ENCODE measurements at places on chromosomes 1 and 21.
A peak's percentile ranks its signal among the peaks of the same experiment; 100 is the strongest.

GRCh38 chr1:87051965-87052364, 137.5 kb downstream of the HS2ST1 start:
- DNase-seq, result no peak

DNA sequence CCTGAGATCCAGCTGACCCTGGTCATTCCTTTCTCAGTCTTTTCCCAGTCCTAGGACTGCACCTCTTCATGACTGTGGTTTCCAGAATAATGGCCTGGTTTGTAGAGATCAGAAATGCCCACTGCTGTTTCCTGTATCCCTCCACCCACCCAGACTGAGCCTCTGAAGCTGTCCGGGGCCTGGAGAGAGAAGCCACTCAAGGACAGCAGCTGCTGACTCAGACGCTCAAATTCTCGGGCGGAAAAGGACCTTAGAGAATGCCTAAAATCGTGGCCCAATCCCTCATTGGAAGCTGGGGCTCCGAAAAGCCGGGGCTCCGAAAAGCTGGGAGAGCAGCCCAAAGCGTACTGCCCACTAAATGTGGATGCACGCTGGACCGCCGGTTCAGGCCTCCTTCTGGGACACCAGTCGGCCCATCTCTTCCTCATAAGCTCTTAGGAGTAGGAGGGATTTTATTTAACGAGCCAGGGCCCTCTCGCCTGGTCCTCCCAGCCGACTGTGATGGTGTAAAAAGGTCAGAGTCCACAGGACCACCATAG, 7.8 kb upstream of the GPR61 start:
- DNase-seq, result no peak

DNA sequence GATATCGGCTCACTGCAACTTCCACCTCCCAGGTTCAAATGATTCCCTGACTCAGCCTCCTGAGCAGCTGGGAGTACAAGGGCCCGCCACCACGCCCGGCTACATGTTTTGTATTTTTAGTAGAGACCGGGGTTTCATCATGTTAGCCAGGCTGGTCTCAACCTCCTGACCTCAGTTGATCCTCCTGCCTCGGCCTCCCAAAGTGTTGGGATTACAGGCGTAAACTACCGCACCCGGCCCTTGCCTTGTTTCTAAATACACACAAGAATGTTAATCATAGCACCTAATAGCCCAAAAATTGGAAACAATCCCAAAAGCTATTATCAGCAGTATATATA, 1.2 kb upstream of the MSTO1 start:
- no peak for DNase-seq

DNA sequence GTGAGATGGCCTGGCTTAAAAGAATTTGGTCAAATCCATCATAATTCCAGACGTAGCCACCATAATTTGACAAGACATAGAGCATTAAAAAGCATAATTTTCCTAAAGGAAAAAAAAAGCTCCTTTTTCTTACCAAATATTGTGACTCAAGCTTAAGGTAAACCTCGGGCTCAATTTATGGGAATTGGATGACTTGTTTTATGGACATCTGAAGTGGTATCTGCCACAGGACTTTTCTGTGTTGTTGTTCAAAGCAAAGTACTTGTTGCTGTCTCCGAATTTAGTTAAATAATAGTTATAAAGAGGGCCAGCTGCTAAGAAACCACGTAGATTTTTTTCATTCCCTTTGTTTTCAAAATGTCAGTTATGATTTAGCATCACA, 1.1 kb downstream of the MPZL1 start:
- DNase-seq, result no peak

GRCh38 chr1:108200687-108201051, 526 bp upstream of the SLC25A24 start:
- peak; percentile 53 for DNase-seq

GRCh38 chr21:30194701-30195299, 21.1 kb downstream of the CLDN8 start:
- DNase-seq, result peak; percentile 35

- DNase-seq, result peak; percentile 34
These were observed 31.8 kb downstream of the SDCCAG8 start for GRCh38 chr1:243287652-243288051.

- no peak for DNase-seq
These were observed 133.7 kb upstream of the RUNX3 start for GRCh38 chr1:25063591-25064416.

GRCh38 chr1:179016706-179017382, 8.8 kb upstream of the FAM20B start:
- peak; percentile 76 for DNase-seq

DNA sequence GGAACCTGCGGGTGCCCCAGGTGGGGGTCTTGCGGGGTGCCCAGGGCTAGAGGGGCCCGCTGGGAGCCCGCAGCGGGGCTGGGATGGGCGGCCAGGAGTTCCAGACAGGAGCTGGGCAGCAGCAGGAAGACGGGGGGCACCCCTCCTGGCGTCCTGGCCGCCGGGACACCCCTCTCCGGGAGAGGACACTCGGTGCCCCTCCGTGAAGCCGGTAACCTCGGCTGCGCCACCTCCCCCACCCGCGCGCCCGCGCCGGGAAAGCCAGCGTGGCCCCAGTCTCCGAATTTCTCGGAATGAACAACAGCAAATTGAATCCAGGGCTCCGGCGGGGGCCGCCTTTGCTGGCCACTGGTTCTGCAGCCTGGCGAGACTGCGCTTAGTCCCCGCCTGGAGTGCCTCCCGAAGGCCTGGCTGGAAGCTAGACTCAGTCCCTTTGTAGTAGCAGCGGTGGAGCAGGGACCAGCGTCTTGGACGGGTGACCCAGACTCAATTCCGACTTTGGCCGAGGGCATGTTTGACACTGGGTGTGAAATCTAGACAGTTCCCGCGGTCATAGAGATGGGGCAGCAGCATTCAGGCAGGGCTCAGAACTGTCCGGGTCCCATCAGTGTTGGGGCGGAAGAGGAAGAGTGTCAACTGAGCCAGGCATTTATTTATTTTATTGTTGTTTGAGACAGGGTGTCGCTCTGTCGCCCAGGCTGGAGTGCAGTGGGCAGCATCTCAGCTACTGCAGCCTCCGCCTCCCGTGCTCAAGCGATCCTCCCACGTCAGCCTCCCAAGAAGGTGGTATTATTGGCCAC, 773 bp downstream of the IFNGR2 start:
- DNase-seq, result peak; percentile 66

GRCh38 chr1:29029667-29030066, 94.0 kb downstream of the TMEM200B start:
- DNase-seq, result no peak

DNA sequence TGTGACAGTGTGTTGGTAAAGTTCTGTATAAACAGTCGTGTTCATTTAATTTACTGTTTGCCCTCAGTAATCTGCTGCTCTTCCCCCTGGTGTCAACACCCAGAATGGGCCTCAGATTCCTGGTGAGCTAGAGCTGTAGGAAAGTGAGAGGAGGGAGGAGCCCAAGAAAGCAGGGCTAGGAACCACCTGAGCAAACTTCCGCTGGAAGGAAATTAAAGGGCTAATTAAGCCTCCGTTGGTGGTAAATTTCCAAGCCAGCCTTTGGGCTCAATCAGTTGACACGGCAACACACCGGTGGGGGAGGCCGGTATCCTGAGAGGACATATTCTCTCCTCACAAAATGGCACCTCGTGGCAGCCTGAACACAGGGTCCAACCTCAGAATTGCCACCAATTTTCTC, 32.9 kb downstream of the RAB3B start:
- no peak for DNase-seq

- DNase-seq, result no peak
These were observed 118.2 kb downstream of the ODF2L start for GRCh38 chr1:86277936-86278335.

DNA sequence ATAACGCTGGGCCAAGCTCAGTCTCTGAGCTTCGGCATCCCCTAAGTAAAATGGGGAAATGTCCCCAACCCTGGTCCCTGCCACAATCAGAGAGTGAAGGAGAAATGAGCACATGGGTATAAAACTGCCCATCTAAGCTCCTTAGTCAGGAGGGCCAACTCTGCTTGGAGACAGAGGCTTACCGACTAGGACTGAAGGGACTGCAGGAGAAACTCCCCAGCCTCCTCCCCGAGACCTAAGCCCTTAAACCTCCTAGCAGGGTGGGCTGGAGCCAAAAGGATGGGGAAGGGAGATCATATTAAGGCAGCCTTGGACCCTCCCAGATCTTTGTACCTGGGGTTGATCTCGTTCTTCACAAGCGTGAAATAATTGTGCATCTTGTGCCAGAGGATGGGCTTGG, 5.5 kb downstream of the ETNK2 start:
- no peak for DNase-seq

DNA sequence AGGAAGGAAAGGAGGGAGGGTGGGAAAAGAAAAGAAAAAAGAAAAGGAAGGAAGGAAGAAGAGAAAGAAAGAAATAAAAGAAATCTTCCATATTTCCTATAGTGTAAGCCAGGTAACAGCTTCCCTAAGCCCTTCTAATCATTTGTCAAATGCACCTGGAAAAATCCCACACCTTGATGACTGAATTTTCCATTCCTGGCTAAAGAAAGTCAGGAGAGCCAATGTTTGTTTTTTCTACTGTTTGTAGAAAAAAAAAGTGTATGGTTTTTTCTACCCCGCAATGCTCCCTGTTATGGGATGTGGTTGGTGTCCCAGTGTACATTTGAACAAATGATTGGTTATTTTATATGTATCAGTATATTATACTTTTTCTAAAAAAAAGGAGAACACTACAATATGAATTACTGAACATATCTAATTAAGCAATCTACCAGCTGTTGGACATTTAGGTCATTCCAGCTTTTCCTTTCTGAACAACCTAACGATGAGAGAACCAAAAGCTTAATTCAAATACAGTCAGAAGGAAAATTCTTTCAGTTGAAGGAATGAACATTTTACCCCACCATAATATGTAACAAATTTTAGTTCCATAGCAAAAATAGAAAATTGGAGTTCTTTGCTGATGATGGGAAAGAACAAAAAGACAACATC, 355.0 kb downstream of the SETD4 start:
- DNase-seq, result no peak

DNA sequence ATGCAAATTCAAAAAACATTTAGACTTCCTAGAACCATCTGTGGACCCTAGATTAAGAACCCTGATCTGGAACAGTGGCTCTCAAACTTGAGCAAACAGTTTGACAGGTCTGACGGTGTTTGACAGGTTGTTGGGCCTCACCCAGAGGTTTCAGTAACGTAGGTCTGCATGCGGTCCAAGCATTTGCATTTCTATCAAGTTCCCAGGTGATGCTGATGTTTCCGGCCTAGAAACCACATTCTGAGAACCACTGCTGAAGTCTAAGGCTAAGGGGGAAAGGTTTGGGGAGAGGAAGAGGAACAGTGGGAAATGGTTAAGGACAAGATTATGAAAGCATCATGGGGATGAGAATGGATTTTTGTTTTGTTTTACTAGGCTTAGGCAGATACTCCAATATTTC, 48.6 kb downstream of the MDM4 start:
- no peak for DNase-seq

DNA sequence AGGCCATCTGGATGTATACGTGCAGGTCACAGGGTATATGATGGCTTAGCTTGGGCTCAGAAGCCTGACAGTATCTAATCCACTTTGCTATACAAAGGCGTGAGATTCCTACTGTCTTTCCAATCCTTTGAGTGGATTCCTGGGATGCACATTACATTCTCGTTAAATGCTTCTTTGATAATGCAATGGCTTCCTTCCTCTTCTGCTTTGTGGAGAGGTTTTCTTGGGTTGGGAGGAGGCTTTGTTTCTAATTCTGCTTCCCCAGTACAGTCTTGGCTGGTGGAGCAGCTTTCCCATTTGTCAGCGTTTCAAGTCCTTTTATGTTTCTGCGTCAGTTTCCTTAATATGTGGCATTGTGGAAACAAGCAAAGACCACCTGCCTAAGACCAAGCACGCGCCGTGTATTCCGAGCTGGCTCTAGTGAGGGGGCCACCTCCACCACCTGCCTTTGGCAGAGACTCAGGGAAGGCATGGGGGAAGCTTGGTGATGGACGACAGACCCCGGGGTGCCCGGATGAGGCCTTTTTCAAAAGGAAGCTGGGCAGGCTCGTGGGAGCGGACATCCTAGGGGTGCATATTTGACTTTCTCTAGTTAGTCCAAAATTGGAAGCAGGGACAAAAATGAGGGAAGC, 72.7 kb downstream of the WDR4 start:
- DNase-seq, result no peak

DNA sequence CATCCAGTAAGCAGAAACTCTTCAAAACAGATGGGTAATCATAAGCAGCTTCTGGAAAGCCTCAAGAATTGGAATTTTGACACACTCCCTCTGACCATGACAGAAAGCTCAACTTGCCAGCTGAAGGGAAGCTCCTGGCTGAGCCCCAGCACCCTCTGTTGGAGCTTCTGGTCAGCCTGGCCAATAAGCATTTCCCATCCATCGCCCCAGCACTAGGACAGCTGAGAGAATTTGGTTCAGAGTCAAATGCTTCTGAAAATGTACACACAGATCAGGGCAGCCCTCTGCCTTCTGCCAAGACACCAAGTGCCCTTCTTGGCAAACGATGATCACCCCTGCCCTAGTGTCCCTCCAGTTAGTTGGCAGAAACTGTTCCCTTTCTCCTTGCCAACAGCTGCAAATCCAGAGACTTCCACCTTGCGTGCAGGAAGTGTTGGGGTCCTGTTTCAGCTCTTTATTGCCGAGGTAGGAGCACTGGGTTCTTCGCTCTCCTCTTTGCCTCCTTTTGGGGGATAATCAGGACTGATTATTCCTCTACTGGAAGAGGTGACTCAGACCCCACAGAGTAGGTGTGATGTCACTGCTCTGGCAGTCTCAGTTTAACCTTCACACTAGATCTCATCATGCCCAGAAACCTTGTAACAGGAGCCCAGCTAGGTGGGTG, 11.9 kb downstream of the PIGV start:
- DNase-seq, result peak; percentile 75

- DNase-seq, result no peak
These were observed 78.7 kb upstream of the ATP1B1 start for GRCh38 chr1:169027607-169028320.

DNA sequence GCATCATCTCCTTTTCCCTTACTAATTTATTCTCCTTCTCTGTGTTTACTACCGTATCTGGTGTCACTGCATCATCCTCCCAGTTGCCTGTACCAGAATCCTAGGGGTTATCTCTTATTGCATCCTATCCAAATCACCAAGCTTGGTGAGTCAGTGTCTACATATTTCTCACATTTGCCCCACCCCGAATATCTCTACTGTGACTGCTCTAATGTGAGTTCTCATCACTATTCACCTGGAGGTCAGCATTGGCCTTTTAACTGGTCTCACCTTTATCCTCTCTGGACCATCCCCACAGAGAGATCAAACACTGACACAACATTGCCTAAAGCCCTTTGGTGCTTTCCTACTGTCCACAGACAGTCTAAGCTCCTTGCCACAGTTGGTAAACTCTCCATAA, 45.7 kb upstream of the ZNF648 start:
- DNase-seq, result no peak

- no peak for DNase-seq
These were observed 8.8 kb downstream of the HMGB4 start for GRCh38 chr1:33872683-33873082.

GRCh38 chr1:232445361-232446106, 184.4 kb downstream of the SIPA1L2 start:
- no peak for DNase-seq

DNA sequence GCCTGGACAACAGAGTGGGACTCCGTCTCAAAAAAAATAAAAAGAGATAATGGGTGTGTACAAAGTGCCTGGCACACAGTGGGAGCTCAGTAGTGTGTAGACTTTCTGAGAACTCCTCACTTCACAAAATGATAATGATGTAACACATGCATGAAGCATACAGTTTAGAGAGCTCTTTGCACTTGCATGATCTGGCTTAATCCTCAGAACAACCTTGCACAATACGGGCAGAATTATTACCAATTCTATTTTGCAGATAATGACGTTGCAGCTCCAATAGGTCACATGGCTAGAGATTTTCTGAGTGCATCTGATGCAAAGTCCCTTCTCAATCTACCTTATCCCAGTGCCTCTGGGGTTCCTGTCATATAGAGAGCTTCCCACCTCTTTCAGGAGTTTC, 71.4 kb downstream of the CD247 start:
- no peak for DNase-seq
